ENCODE measurements at places on chromosomes 1 and 21. TPM values are rescaled to one million over a fixed set of nuclear protein-coding genes. Genes with fewer than 3 reads are reported as not detected.

DNA sequence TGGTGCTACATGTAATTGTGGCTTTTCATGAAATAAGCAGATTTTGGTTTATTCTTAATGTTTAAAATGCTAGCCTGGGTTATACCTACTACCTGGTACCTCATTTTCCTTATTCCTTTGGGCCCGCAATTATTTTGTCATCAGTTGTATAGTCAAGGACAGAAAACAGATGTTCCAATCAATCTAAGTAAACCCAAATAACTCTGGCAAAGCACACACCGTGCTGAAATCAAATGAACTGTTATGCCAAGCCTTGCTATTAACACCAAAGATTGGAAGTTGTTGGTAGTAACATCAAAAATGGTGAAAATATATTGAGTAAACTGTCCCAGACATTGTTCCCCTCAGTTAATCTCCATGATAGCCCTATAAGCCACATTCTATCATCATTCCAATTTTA lies 248.9 kb downstream of the FGGY start:
- DNase-seq, result no peak

DNA sequence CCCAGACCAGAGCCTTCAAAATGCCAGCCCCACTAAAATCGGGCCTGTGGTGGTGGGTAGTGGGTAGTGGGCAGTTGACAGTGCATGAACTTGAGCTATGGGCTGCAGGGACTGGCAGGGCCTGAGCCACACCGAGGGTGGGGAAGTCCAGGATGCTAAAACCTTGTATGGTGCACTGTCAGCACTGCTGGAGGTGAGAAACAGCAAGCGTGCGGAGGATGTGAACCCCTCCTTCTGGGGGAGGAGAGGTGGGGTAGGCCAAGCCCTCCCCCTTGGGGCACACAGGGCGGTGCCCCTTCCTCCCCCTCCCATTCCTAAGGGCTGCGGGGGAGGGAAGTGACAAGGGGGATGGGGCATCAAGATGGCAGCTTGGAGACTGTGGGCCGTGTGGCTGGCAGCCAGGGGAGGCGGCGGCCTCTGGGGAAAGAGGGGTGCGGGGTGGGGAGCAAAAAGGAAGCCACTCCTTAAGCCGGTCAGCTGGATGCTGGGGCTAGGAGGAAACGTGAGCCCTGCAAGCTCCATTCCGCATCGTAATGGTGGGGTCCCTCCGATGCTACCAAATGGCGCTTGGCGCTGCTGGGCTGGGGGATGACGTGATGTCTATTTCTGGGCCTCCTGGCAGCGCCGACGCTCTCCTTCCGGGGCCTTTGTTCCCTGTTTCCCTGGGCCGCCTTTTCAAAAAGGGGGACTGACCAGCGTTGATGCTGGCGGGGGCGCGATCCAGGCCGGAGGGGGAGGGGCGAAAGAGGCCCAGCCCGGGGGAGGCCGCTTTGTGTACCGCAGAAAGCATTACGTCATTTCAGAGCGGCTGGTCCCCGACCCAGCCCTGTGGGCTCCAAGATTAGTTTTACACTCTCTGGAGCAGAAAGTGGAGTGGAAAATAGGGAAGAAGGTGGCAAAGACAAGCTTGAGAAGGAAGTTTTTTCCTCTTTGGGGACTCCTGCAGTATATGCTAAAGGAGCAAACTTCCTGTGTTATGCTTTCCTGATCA lies 809 bp downstream of the SYT11 start:
- DNase-seq, result peak; percentile 37

DNA sequence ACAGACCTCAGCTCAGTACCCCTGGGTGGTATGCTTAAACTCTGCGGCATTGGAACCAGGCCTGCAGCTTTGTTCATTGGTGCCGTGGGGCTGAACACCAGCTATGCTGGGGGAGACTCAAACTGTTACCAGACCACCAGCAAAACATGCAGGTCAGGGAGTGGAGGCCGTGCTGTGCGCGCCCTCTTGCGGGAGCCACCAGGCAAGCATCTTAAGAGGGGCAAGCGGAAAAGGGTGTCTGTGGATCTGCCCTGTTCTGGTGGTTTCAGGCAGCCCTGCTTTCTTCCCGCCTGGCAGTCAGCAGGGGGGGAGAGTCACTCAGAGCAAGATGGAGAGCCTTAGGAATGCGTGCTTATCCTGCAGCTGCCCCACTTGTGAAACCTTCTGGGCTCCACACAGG lies 276.9 kb upstream of the ZRANB2 start:
- DNase-seq, result peak; percentile 83

- no peak for DNase-seq
Observed at GRCh38 chr1:48966583-48966982, 189.9 kb upstream of the BEND5 start.

ECM1 gene
- 1.4 TPM for total RNA-seq

Measured in H9 (cell line).